ENCODE measurements at places on chromosomes 1 and 21. TPM values are rescaled to one million over a fixed set of nuclear protein-coding genes. Genes with fewer than 3 reads are reported as not detected.

The RPE65 gene
- total RNA-seq: not detected

The PTCH2 gene
- total RNA-seq: 1.6 TPM

The ILDR2 gene
- 4.3 TPM for total RNA-seq

The HHIPL2 gene
- 0.19 TPM for total RNA-seq

GRCh38 chr1:180271272-180272255, 41.5 kb downstream of the LHX4 start:
- no peak for DNase-seq

DNA sequence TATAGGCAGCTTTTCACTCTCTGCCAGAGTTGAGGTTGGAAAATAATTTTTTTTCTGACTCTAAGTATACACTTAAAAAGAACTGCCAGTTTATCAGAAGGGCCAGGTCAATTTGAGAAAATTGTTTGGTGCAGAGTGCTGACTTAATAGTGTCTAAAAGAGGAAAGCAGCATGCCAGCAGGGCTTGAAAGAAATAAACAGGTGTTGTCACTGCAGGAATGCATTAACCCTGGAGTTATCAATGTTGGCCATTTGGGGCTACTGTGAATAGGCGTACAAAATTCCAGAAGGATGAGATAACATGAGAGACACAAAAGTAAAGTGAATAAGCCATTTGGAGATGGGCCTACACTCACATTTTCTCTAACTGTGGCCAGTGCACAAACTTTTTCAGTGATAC, 220.6 kb upstream of the PLD5 start:
- DNase-seq: no peak

GRCh38 chr1:114505148-114505561, 5.8 kb downstream of the TRIM33 start:
- DNase-seq: no peak

DNA sequence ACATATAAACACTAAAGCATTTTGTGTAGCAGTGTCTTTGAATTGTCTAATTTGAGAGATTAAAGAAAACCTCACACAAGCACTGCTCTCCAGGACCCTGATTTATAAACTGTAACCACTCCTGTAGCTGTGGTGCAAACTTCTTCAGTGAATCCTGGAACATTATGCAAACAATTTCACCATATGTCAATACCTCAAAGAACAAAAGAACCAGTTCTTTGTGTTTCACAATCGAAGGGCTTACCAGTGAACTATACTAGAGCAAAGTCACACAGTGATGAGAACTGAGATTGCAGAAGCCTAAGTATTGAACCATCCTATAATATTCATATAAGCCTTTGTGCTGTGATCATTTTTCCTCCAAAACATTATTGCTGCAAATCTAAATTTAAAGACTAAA, 21.5 kb downstream of the DPH5 start:
- no peak for DNase-seq

DNA sequence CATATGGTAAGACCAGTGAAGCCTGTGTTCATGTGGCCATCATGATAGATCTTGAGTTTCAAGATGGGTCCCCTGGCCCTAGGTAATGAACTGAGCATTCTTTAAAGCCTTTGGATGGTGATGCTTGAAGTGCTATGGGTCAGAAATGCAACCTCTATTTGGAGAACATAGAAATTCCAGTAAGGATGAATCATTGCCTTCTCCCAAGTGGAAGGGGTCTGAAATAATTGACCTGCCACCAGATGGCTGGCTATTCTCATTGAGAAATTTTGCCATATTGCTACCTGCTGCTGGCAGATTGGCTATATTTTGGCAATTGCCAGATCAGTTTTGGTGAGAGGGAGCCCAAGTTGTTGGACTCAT, 739 bp upstream of the IFI6 start:
- DNase-seq: no peak

GRCh38 chr1:184915463-184916090, 58.7 kb downstream of the NIBAN1 start:
- no peak for DNase-seq

GRCh38 chr1:111507411-111508201, 4.2 kb upstream of the ADORA3 start:
- DNase-seq: peak; percentile 71

DNA sequence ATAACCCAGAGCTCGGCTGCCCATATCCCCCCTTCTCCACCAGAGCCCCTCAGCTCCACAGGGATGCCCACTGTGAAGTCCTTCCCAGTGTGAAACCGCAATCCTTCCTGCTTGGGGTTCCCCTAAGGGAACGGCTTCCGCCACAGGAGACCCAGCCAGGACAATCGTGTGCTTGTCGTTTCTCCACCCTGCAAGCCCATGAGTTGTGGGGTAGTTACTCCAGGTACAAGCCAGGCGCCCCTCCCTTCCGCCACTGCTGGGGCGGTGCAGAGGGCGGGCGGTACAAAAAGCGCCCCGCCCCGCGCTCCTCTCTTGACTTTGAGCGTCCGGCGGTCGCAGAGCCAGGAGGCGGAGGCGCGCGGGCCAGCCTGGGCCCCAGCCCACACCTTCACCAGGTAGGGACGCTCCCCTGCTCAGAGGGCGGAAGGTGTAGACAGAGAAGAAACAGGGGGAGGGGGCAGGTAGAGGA, at the start of gene TINAGL1:
Gene TINAGL1, plus strand, starts transcription at position 315 of the 469 bp plus-strand sequence. CDS start 634 bp downstream, outside the sequence.
- DNase-seq: no peak
